ENCODE measurements at places on chromosomes 2 and 18.

DNA sequence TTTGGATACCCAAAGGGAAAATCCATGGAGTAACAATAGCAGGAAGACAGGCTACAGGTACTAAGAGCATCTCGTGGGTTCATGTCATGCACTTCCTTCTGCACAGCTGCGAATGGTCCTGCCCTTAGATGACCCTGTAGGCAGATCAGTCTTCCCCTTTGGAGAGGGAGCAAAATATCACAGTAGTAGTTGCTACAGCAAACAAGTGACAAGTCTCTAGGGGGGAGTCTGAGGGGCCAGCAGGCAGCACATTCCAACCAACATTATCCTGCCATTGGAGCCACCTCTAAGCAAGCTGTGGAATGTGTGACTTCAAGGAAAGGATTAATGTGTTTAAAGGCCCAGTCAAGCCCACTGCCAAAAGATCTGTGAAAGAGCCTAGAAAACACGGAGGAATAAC, 273.2 kb upstream of the PARD3B start:
- DNase-seq: no peak

- no peak for DNase-seq
Observed at GRCh38 chr2:124333784-124334183, 308.7 kb downstream of the CNTNAP5 start.

DNA sequence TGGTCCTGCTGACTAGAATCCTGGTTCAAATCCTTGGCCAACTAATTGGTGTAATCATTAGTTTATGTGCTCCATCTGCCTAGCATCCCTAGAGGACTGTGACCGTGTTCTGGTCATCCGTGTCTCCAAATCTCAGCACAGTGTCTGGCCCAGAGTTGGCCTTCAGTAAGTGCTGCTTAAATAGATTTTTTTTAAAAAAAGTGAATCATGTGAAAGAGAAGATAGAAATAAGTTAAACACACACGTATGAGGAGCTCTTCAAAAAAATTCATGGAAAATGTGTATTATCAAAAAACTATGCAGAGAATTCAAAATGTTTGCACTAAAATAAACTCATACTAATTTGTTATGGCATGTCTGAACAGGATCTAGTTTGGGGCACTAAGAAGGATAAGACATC, 129.3 kb upstream of the TLK1 start:
- DNase-seq: no peak

DNA sequence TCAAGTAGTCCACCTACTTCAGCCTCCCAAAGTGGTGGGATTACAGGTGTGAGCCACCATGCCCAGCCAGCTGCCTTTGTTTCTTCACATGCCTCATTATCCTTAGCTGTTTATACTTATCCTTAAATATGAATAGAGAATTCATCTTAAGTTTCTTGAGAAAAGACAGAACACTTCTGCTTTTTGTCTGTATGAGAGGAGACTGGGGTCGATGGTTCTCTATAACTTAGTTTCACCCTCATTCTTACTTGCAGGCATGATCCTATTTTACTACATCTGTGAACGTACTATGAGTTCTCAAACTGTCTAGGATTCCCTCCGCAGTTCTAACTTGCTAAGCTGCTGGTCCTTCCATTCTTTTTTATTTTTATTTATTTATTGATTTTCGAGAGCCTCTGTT, 20.4 kb downstream of the PPM1B start:
- DNase-seq: no peak

DNA sequence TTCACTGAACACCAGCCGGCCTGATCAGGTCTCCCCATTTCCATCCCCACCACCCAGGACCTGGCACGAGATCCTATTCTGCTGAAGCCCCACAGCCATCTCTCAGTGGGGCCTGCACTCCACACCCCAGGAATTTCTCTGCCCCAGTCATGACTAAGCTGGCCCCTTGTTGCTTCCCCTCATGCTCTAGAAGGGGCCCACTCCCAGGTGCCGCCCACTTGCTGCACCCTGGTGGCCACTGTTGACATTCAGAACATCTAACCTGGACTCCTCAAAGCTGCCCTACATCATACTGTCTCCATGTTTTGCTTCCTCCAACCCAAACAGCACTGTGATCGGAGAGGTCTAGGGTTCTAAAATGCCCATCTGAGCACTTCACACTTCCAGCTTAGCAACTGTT, 90.7 kb upstream of the KLHL29 start:
- no peak for DNase-seq

GRCh38 chr2:166334805-166335204, 40.9 kb downstream of the SCN9A start:
- DNase-seq: no peak

- DNase-seq: no peak
Observed at GRCh38 chr18:51425475-51425874, 228.0 kb upstream of the MEX3C start.

GRCh38 chr2:12363569-12363968, 353.2 kb upstream of the TRIB2 start:
- no peak for DNase-seq

GRCh38 chr2:179692043-179692442, 169.4 kb downstream of the ZNF385B start:
- no peak for DNase-seq

DNA sequence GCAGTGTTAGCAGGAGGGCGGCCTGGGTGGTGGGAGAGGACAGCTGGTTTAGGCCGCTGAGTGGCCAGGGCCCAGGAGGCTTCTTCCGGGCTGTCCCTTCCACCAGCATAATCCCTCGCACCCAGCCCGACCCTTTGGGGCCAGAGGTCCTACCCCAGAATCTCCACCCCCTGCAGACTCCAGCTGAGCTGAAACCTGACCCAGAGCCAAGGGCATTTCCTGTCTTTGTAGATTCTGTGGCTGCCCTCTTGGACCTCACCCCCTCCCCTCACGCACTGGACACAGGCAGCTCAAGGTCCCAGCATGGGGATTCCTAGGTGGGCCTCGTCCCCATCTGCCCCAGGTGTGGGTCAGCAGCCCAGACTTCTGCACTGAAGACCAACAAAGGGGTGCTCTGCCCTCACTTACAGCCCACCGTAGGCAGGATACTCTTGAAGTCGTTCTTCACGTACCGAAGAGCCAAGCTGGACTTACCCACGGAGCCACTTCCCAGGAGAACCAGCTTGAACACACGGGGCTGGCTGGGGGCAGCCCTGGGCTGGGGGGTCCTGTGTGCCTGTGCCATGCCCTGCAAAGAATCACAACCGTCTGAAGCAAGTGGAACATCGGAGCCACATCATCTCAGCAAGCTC, 4.8 kb downstream of the RAB17 start:
- DNase-seq: no peak

DNA sequence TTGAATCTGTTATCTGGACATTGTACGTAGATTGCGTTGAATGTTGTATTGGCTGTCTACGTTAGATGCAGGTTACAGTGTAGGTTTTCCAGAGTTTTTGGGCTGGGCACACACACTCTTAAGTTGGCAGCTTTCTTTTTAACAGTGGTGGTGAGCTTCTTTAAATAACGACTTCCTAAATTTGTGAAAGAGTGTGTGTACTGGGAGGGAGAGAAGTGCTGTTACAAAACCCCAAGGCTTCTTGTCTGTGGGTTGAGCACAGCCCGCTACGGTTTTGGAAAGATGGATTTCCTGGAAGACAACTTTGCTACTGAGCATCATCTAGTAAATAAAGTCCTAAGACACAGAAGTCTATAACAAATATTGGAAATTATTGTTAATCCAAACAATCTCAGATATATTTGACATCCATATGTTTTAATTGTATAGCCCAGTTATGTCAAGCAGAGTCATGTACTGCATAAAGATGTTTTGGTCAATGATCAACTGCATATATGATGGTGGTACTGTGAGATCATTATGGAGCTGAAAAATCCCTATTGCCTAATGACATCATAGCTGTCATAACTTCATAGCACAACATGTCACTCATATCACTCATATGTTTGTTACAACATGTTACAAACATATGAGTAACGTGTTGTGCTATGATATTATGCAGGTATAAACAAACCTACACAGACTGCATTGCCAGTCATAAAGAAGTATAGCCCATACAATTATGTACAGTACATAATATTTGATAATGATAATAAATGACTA, 7.9 kb upstream of the THUMPD2 start:
- no peak for DNase-seq

DNA sequence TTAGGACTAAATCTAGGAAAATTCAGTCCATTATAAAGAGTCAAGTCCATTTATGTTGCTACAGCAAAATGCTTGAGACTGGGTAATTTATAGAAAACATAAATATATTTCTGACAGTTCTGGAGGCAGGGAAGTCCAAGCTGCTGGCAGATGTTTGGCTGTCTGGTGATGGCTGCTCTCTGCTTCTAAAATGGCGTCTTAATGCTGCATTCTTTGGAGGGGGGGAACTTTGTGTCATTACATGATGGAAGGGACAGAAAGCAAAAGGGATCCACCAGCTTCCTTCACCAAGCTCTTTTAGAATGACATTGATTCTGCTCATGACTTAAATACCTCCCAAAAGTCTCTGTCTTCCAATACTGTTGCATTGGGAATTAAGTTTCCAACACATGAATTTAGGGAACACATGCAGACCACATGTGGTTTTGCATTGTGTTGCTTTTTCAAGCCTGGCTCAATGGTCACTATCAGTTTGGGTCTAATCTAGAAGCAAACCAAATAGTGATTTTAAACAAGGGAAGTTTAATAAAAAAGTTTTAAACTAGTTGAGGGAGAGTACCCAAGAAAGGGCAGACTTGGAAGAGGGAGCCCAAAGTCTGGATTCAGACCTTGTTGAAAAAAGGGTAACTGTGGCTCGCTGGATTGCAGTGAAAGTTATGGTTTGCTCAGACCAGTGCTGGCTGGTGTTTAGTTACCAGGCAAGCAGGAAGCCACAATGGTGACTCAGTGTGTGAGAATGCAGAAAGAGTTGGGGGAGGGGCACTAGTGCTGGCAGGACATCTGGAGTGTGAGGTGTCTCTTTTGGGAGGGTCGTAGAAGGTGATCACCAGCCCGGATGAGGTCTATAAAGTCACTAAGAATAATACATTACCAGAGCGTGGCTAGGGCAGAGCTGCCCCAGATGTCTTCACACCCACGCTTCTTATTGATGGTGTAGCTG, 30.8 kb downstream of the C18orf54 start:
- peak; percentile 64 for DNase-seq

Data from Panc1 (cell line).